ENCODE measurements at places on chromosomes 7 and 10.

- DNase-seq = no peak
Measured at GRCh38 chr7:7535691-7536090, at the start of gene COL28A1. TSS of gene COL28A1 (minus strand) at chr7:7535873. CDS start at chr7:7532875, 2,998 bp downstream.

GRCh38 chr7:36764929-36765328 lies 40.6 kb upstream of the AOAH start:
- DNase-seq = no peak

- DNase-seq = no peak
Measured at GRCh38 chr7:108407676-108408075, 48.6 kb downstream of the NRCAM start.

DNA sequence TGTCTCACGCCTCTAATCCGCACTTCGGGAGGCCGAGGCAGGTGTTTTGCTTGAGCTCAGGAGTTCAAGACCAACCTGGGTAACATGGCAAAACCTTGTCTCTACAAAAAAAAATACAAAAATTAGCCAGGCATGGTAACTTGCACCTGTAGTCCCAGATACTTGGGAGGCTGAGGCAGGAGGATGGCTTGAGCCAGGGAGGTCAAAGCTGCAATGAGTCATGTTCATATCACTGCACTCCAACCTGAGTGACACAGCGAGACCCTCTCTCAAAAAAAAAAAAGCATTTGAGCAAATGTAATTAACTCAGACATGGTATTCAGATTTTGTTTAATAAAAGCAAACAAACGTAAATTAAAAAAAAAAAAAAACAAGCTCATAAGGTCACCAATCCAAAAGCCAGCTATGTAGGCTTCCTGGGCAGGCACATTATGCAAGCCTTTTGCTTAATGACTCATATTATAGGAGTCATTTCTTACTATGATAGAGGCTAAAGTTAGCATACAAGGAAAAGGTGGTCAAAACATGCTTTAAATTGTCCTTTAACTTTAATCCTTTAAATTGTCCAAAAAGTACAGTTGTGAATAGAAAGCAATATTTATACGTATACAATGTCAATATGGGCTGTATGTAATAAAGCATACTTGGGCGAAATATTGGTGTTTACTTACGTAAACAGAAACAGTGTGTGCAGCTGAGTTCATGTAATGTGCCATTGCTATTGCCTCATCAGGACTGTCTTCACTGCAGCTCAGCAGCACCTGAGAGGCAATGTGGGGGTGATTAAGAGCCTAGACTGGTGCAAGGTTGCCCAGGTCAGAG lies 13.0 kb downstream of the AKR1D1 start:
- DNase-seq = no peak

GRCh38 chr10:31383810-31384588 lies 65.0 kb downstream of the ZEB1 start:
- no peak for DNase-seq

GRCh38 chr10:1706711-1707110 lies 30.6 kb downstream of the ADARB2 start:
- no peak for DNase-seq

GRCh38 chr7:55381696-55382095 lies 16.6 kb downstream of the LANCL2 start:
- DNase-seq = no peak

All from renal cortex interstitium (tissue), 15 donors.